Smooth muscle cell of the brain vasculature (primary cell): ENCODE measurements at places on chromosomes 3 and 15.

DNA sequence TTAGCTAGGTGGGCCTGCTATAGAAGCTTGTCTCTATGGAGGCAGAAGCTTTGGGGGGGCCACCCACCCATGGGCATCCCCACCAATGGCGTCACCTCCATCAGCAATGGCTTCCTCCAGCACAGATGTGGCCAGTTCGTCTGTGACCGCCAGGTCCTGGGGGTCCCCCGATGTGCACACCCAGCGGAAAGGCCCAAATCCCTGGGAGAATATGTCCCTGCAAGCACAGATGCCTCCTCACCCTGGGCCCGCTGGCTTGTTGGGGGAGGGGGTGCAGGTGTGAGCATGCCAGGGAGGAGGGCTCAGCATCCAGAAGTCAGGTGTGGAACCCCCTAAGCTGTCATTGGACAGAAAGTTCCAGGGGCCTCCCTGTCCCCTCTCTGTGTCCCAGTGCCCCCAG, 19.6 kb downstream of the UROC1 start:
- DNase-seq = no peak

GRCh38 chr15:64870353-64870752, 28.6 kb downstream of the PLEKHO2 start:
- no peak for DNase-seq

GRCh38 chr3:174858353-174858752, 781 bp upstream of the NAALADL2 start:
- DNase-seq = no peak

GRCh38 chr3:35651851-35652250, 12.5 kb downstream of the ARPP21 start:
- no peak for DNase-seq

GRCh38 chr3:5186858-5187155, 700 bp upstream of the EDEM1 start:
- DNase-seq = no peak

GRCh38 chr3:13550423-13550690, 1.4 kb downstream of the FBLN2 start:
- DNase-seq = no peak

DNA sequence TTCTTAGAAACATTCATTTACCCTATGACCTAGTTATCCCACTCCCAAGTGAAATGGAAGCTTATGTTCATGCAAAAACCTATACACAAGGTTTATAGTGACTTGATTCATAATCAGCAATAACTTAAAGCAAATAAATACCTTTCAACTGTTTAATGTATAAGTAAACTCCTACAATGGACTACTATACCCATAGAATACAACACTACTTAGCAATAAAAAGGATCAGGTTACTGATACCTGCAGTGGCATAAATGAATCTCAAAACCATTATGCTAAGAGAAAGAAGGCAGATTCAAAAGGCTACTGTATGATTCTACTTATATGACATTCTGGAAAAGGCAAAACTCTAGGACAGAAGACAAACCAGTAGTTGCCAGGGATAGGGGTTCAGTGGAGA, 8.3 kb upstream of the POLR2M start:
- DNase-seq = no peak

GRCh38 chr3:74789111-74789510, 174.7 kb upstream of the CNTN3 start:
- no peak for DNase-seq

- DNase-seq = no peak
These were observed 44.5 kb downstream of the LRCH3 start for GRCh38 chr3:197835509-197835908.

GRCh38 chr15:88688394-88688933, 49.6 kb downstream of the ISG20 start:
- no peak for DNase-seq

- no peak for DNase-seq
These were observed 1.1 kb downstream of the KLHL6 start for GRCh38 chr3:183554377-183554776.

GRCh38 chr15:39580485-39581241, at the start of gene THBS1:
Gene THBS1, plus strand, starts transcription at chr15:39581079. Its CDS starts 779 bp downstream, at chr15:39581858.
- DNase-seq = peak; percentile 64

DNA sequence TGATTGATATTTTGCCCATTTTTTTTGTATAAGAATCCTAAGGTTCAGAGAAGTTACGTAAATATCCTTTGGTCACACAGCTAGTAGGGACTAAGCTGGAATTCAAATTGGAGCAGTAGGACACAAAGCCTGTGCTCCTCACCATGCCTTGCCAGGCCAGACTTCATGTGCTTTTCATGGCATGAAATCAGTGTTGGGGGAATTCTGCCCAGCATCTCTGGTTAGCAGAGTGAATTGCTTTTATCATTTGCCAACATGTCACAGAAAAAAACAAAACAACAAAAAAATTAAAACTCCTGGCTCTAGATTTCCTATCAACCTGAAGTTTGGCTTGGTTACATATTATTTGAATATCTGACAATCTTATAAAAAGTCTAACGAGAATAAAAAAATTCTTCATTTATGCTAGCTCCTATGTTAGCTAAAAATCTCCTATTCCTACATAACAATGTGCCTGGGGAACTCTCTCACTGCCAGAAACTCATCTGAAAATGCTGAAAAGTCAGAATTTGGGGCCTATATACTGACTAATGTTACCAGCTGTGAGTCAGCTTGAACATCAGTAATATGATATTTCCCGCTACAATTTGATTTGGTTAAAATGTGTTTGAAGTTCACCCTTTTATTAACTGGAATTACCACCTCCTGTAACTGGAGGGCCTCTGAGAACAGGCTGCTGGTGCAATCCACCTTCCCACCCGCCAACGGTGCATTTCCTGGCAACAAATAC, 141.7 kb downstream of the TIGIT start:
- DNase-seq = no peak

DNA sequence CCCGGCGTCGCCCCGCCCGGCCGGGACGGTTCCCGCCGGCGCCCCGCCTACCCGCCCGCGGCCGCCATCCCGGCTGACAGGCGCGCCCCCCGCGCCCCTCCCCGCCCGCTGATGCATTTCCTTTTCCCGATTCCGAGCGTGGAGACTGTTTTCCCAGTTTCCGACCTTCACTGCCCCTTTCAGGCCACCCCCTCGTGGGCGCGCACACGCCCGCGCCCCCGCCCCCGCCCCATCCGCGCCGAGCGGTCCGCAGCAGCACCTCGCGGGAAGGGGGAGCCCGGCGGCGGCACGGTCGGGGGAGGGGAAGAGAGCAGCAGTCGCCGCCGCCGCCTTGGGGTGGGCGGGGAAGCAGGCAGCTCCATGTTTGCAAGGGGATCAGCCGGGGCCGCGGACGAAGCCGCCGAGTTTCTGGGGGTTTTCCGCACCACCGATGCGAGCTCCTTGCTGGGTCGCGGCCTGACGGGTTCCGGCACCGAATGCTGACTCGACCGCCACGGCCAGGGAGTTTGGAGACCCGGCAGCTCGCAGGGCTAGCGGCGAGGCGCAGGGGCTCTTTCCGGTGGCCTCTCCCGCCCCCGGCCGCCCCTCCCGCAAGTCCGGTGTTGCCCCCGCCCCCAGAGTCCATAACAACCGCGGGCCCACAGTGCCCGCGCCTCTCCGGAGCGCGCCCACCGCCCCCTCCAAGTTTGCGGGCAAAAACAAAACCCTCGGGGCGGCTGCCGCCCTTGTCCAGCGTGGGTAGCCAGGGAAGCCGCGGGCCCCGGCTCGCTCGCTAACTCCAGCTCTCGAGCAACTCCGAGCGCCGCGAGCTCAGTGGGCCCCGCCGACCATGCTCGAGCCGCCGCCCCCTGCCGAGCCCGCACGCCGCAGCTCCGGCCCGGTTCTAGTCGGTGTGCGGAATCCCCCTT, 3.2 kb upstream of the SIN3A start:
- no peak for DNase-seq

GRCh38 chr3:159637883-159638542, 350.6 kb upstream of the IL12A start:
- DNase-seq = no peak

DNA sequence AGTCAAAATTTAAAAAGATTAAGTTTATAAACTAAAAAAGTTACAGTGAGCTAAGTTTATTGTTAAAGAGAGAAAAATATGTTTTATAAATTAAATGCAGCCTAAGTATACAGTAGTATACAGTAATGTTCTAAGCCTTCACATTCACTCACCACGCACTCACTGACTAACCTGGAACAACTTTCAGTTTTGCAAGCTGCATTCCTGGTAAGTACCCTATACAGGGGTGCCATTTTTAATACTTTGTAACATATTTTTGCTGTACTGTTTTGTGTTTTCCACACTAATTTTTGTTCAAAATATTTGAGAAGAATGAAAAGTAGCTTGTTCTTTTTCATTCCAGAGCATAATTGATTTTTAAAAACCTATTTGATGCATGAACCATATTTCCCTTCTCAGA, 524.9 kb downstream of the RBMS3 start:
- no peak for DNase-seq

DNA sequence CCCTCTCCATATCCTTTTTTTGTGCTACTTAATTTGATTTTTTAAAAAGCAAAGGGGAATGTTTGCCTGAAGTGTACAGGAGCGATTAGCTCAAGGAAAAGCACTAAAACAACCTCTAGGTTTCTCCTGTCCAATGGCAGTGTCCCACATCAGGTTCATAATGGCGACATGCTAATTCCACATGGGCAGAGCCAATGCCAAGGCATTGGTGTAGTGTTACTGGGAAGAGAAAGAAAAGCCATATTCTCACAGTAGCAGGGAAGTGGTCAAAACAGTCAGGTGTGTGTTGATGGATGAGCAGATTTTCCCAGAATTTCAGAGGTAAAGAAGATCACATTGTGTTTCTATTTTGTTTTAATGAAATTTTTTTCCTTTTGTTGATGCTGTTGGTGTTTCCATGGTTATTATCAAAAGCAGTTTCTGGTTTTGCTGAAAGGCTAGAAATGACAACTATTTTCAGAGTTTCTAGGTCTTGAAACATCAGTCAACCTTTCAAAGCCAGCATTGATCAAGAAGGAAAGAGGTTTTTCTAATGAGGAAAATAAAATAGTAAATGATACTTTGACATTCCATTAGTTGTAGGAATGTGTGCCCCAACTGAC, 65.2 kb downstream of the FNDC3B start:
- DNase-seq = no peak

DNA sequence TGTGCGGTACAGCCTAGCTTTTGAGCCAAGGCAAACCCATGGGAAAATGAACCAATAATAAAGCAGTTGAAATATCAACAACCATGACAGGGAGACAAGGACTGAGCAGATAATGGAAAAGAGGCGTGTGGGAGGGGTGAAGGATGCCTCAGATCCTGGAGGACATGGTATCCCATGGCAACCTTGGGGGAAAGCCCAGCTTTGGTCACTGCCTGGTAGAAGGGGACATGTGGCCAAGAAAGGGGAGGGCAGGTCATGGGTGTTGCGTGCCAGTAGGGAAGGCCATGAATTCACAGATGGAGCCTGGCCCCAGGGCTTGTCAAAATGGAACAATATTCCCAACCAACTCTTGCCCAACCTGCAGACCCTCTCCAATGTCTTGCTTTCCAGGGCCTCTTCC, 140.5 kb upstream of the SMAD3 start:
- no peak for DNase-seq

DNA sequence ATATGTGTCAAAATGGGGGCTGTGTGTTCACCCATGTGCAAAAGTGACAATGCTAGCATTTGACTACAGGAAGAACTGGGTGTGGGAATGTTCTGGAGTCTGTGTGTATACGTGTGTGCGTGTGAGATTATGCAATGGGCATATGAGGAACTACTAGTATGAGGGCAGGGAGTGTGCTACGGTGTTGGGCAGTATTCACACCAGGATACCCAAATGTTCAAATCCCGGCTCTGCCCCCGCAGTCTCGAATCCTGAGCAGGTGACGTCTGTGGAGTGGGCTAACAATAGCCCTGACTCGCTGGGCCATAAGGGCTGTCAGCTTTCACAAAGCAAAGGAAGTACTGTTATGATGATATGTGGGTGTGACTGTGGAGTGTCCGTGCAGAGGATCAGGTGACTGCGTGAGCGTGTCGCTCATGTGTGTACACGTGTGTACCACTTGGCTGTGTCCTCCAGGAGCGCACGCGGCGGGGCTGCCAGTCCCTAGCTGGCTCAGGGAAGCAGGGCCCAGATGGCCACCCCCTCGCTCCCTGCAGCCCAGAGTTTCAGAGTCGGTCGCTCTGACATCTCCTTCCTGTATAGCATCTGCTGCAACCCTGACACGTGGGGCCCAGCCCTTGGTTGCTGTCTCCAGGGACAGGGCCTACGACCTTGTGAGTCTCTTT, 27.2 kb downstream of the IQSEC1 start:
- DNase-seq = no peak

DNA sequence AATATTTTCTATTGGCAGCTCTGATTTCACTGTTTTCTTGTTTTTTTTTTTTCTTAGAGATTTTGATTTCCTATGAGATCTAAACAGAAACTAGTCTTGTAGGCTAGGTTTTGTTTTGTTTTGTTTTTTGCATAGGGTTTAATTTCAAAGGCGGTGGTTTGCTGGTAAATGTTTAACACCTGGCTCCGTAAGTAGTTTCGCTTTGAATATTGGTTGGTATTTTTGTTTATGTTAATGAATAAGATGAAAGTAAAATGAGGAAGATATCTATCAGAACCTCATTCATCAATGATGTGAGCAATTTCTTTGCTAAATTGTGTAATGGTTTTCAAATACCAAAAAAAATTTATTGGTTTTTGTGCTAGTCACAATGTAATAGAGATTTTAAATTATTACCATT, 39.7 kb upstream of the TM4SF1 start:
- DNase-seq = no peak

DNA sequence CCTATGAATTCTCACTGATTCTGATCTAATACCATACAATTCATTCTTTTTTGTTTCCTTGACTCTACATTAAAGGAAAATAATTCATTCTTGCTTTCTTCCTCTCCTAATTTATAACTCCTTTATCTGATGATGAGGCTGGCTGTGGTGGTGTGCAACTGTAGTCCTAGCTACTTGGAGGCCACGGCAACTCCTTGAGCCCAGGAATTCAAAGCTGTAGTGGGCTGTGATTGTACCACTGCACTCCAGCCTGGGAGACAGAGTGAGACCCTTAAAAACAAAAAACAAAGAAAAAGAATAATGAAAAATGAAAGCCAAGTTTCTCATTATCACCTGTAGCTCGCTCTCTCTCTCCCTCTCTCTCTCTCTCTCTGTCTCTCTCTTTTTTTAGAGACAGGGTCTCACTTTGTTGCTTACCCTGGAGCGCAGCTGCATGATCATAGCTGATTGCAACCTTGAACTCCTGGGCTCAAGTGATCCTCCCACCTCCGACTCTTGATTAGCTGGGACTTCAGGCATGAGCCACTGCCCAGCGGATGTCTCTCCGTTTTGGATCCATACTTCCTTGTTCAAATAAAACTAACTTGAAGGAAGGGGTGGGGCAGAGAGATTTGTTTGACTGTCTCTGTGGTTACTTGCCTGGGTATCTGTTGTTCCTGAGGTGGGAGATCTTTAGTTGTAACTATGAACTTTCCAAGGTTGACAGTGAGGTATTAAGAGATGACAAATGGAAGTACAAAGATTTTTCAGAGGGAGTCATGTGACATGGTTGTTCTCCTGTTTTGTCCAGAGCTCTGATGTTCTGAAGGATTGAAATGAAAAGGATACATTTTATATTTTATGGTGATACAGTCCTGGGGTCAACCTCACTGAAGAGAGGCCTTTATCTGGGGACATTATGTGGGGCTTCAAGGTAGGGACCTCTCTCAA, 46.9 kb downstream of the STARD9 start:
- no peak for DNase-seq
